Thymus (tissue), 14 donors: ENCODE measurements at places on chromosomes 1 and 21.

DNA sequence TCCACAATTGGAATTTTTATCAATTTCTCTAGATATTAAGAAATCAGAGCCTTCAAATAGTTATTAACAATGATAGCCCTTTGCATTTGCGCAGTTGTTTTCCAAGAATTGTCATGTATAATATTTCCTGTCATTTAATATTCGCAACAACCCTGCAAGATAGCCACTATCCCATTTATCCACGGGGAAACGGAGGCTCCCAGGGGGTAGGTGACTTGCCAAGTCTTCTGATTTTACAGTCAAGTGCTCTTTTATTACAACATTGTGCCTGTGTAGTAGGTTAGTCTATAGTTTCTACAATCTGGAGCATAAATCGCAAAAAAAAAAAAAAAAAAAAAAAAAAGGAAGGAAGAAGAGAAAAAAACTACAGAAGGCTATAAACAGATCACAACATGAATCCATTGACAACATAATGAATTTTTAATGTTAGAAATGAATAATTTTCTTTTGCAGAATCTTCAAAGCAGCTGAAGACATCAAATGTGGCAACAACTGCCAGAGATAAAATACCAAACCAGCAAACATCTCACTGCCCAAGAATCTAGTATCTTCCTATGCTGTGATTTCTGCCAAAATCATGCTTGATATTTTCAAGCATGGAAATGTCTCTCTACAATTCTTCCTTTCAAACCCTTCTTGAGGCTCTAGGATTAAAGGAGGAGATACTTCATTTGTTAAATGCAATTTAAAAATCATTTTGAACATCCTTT, 125.5 kb downstream of the PTPN14 start:
- H3K4me3 ChIP-seq = no peak overlapping the region
- H3K4me1 ChIP-seq = peaks cover 11% of the 10 kb centered on the region
- no peak for DNase-seq
- H3K36me3 ChIP-seq = no peaks in the 10 kb centered on the region
- no peak overlapping the region for H3K27ac ChIP-seq

GRCh38 chr1:113291777-113292602, 98.3 kb upstream of the MAGI3 start:
- no peak for DNase-seq
- H3K4me1 ChIP-seq = no peaks in the 10 kb centered on the region
- H3K27me3 ChIP-seq = no peaks in the 10 kb centered on the region
- H3K36me3 ChIP-seq = no peaks in the 10 kb centered on the region

- H3K4me3 ChIP-seq = no peak overlapping the region
- H3K36me3 ChIP-seq = no peaks in the 10 kb centered on the region
- no peaks in the 10 kb centered on the region for H3K4me1 ChIP-seq
- no peak for DNase-seq
These were observed 20.7 kb downstream of the IGSF21 start for GRCh38 chr1:18128298-18128697.

- no peak overlapping the region for H3K4me3 ChIP-seq
- H3K27me3 ChIP-seq = no peaks in the 10 kb centered on the region
- no peak overlapping the region for H3K27ac ChIP-seq
- no peaks in the 10 kb centered on the region for H3K4me1 ChIP-seq
- H3K36me3 ChIP-seq = no peaks in the 10 kb centered on the region
These were observed 1148.8 kb upstream of the ADGRL4 start for GRCh38 chr1:80155371-80155770.

GRCh38 chr1:235946571-235946981, 79.9 kb upstream of the LYST start:
- H3K27ac ChIP-seq = no peak overlapping the region
- H3K36me3 ChIP-seq = no peaks in the 10 kb centered on the region
- H3K4me1 ChIP-seq = peaks cover 73% of the 10 kb centered on the region

DNA sequence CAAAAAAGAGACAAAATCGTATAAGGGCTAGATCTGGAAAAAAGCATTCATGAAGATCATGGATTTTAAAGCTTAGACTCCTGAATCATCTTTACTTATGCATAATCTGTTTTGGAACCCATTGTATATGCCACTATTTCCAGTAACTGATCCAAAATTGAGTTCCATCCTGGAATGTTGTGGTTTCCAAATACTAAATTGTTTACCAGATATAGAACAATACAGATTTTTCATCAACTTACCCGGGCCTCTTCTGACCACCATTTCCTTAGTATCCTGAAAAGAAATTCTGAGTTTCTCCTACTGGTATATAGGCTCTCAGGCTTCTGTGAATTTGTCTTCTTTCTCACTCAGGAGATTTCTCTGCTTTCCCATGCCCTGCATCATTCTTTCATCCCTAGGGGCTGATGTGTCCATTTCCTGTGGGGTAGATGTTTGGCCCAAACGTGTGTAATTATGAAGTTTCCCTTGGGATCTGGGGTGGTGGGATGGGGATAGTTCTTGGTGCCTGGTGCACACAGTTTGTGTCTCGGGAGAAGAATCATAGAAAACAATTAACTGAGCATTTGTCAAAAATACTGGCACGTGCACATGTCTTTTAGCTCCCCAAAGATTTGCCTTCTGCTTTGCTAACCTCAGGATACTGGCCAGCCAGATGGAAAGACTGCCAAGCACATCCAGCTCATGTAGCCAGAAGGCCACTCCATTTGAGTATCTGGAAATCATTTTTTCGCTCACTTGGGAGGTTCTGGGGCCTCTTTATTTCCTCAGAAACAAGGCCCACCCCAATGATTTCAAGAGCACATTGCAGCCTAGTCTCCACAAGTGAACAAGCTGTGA, 127.8 kb downstream of the NTMT2 start:
- H3K27me3 ChIP-seq = no peaks in the 10 kb centered on the region
- no peak overlapping the region for H3K4me3 ChIP-seq
- no peak for DNase-seq
- H3K4me1 ChIP-seq = no peaks in the 10 kb centered on the region
- no peak overlapping the region for H3K27ac ChIP-seq

- H3K4me3 ChIP-seq = no peak overlapping the region
- H3K27me3 ChIP-seq = no peaks in the 10 kb centered on the region
- no peaks in the 10 kb centered on the region for H3K36me3 ChIP-seq
- H3K4me1 ChIP-seq = no peaks in the 10 kb centered on the region
These were observed 245.9 kb downstream of the PRDM2 start for GRCh38 chr1:13945856-13946255.

- H3K4me1 ChIP-seq = no peaks in the 10 kb centered on the region
- DNase-seq = no peak
- H3K36me3 ChIP-seq = no peaks in the 10 kb centered on the region
- H3K4me3 ChIP-seq = no peak overlapping the region
- H3K27me3 ChIP-seq = no peaks in the 10 kb centered on the region
These were observed 22.0 kb upstream of the BATF3 start for GRCh38 chr1:212721388-212722247.

DNA sequence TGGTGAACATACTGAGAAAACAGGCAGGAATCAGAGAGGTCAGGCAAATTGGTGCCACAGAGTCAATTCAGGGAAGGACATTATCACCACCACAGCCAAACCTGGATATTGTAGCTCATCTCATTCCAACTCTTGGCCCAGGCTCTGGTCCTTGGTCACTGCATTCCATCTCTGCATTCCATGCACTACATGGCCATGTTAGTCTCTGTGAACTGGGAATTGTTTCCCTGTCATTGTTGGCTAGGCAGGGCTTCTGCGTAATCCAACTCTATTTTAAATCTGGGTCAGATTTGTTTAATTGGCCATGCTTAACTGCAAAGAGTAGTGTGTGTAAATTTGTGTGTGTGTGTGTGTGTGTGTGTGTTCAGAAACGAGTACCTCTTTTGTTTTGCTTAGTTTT, 837.6 kb upstream of the ADAMTS5 start:
- DNase-seq = no peak
- H3K4me1 ChIP-seq = no peaks in the 10 kb centered on the region
- no peak overlapping the region for H3K4me3 ChIP-seq
- H3K36me3 ChIP-seq = no peaks in the 10 kb centered on the region
- no peaks in the 10 kb centered on the region for H3K27me3 ChIP-seq

- H3K27me3 ChIP-seq = no peaks in the 10 kb centered on the region
- no peaks in the 10 kb centered on the region for H3K36me3 ChIP-seq
- peak overlapping the region; percentile 21 for H3K27ac ChIP-seq
- no peaks in the 10 kb centered on the region for H3K4me1 ChIP-seq
These were observed 84.1 kb downstream of the GPR88 start for GRCh38 chr1:100622037-100622436.
